NCI-H226 (cell line): ENCODE measurements at places on chromosomes 5 and 9.
A peak's percentile ranks its signal among the peaks of the same experiment; 100 is the strongest.

DNA sequence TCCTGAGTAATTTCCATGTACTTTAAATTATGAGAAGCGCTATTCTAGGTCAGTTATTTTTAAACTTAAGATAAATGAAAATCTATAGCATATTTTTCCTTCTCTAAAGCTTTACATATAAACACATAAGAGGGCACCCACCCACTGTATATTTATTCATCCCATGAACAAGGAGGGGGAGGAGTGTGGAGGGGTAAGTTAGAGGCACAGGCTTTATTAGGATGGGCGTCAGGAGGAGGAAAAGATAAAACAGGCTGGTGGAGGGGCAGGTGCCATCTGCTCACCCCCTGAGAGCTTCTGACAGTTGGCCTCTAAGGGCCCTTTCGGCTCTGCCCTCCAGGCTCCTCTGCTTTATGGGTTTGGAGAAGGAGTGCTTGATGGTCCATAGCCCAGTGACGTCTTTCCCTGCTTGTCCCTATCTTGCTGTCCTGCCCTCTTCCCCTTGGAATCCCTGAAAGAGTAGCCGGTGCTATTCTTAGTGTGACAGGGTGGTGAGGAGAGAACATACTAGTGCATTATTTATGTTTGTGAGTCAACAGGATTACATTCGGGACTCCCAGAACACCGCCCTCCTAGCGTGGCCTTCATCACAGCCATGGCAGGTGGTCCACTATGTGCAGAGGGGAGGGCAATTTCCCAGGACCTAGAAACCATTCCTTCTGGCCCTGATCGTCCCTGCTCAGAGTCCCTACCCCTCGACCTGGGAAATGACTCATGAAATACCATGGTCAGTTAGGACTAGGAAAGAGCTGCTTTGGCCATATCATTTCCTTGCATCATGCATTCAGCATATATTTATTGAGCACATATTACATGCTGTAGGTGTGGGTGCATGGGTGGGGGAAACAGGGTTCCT is 7.9 kb upstream of the SYNPO start:
- peak; percentile 53 for DNase-seq

GRCh38 chr5:16411741-16412455 is 53.7 kb downstream of the ZNF622 start:
- DNase-seq, result peak; percentile 43

- DNase-seq, result no peak
Observed at GRCh38 chr9:13165236-13165945, 114.1 kb downstream of the MPDZ start.

DNA sequence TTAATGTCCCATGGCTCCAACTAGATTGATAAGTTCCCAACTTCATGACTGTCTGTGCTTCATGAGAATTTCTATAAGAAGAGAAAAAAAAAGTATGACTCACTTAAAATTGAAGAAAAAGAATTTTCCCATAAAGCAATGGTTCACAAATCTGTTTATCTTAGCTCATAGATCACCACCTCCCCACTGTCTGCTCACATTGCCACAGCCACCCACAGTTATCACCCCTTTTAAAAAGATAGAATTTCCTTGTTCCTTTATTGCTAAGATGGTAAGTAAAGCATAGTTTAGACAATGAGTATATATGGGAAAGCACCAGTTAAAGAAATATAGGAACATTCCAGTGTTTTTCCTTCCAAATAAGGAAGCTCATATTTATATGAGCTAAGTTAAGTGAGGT is 67.1 kb downstream of the ALDH7A1 start:
- DNase-seq, result peak; percentile 39

DNA sequence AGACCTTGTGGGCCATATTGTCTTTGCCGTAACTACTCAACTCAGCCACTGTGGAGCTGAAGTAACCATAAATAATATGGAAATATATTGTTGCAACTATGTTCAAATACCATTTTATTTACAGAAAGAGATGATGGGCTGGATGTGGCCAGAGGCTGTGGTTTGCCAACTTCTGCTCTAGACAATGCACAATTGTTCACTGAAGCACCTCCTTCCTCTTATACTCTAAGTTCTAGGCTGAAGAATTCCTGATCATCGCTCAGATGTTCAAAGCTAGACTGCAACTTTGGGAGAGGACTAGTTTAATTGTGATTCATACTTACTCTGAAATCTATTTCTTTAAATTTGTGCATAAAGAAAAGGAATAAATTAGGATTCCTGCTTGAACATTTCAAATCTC is 245.0 kb downstream of the TAF11L14 start:
- DNase-seq, result no peak

DNA sequence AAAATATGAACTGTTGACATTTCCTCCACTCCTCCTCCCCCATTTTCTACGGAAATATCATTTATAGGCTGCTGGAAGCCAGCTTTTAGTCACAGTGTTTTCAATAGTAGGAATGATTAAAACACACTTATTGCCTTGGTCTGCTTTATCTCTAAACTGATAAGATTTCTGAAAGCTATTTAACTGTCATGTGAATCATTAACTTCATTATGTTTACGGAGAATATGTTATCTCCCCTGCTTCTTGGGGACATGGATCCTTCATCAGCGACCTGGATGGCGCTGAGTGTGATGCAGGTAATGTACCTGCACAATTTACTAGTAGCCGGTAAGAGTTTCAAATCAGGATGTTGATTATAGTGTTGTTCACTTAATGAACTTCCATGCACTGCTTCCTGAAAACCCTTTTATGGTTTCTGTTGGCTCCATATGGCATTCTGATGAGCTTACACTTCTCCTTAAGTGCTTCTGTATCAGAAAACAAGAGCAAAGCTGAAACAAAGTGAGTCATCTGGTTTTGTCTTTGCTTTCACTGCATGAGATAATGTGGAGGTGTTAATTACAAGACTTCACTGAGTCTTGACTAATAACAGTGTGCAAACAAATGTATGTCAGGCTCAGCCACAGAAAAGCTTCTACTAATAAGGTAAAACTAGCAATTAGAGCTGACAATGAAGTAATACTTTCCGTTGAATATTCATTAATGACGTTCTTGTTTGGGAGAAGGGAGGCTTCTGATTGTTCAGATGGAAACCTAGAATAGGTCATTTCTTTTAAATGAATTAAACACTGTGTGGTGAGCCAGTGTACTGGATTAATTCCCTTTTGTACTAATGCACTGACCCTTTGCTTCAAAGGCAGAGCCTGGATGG is 162.4 kb upstream of the ZNF608 start:
- DNase-seq, result peak; percentile 19

DNA sequence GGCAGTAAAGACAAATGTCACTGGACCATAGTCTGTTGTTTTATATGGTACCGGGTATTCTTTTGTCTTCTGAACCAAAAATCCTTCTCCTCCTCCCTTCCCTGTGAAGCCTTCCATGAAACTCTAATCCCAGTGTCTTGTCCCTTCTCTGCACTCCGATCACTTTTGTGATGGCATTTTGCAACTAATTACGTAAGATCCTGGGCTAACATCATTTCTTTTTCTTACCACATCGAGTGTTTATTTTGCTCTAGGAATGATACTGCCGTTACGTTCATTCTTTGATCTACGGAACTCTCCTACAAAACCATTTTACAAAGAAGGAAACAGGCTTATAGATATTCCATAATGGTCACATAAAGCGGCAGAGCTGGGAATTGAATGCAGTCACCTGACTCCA is 33.7 kb downstream of the SNX18 start:
- no peak for DNase-seq

- peak; percentile 69 for DNase-seq
Observed at GRCh38 chr5:149611326-149611725, 30.0 kb downstream of the ARHGEF37 start.

GRCh38 chr5:139710319-139711066 is 62.3 kb downstream of the CXXC5 start:
- DNase-seq, result peak; percentile 70

DNA sequence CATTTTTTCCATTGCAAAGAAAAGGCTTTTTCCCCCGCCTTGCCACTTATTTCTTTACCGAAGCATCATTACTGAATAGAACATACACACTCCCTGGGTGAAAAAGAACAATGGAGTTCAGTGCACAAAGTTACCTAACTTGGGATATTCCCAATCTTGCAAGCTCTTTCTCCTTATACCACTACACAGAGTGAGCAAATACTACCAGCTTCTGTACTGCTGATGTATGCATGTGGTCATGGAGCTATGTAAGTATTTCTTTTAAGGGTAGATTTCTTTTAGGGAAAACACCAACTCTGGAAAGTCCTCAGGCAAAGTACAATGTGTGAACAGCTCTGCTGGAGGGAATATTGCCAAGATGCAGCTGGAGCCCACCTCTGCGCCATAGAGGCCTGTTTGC is 81.1 kb downstream of the AOPEP start:
- peak; percentile 31 for DNase-seq

DNA sequence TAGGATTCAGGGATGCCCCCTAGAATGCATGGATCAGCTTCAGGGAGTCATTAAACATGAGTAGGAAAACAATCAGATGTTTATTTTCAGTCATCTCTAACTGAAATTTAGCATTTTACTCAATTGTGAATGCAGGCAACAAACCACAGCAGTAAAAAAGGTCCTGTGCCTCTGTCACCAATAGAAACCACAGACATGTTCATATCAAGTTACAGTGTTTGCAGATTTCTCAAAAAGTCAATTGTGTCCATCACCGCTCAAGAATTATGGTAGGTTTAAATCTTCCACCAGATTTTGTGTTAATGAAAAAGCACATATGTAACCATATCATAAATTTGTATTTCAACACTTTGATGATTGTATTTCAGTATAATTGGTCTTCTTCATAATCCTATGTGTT is 68.4 kb upstream of the SLC1A1 start:
- DNase-seq, result no peak

GRCh38 chr5:79612667-79613198 is 492 bp downstream of the TENT2 start:
- DNase-seq, result no peak

GRCh38 chr5:164186550-164186949 is 681.1 kb downstream of the MAT2B start:
- DNase-seq, result no peak

DNA sequence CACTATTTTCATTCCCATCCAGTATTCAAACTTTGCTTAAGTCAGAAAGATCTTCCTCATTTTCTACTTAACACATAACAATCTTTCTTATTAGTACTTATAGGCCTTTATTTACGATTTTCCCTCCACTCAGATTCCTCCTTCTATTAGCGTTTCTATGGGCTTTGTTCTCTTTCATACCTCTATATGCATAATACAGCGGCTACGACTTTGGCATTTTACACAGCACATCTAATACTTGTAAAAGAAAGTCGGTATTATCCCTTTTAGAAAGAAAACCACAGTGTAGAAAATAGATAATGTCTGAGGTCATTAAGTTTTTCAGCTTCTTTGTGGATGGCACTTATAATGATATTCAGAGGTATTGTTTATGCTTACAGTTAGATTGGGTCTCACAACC is 8.4 kb downstream of the RBM18 start:
- DNase-seq, result no peak

GRCh38 chr5:121175986-121176385 is 675.7 kb upstream of the FTMT start:
- no peak for DNase-seq

- peak; percentile 46 for DNase-seq
Observed at GRCh38 chr5:78591138-78591612, 57.4 kb downstream of the LHFPL2 start.

DNA sequence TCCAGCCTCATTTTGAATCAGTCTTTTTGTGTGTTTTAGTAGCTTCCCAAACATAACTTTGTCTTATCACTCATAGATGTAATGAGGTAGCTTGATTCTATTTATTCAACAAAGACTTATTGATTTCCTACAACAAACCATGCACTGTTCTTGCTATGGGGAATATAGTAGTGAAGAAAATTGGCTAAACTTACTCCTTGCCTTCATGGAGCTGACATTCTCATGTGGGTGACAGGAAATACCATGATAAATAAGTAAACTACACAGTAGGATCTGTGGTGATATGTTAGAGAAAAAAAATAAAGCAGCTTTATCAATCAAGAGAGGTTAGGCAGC is 255.7 kb upstream of the TNC start:
- no peak for DNase-seq

- DNase-seq, result no peak
Observed at GRCh38 chr5:6470672-6471071, 22.0 kb downstream of the UBE2QL1 start.

DNA sequence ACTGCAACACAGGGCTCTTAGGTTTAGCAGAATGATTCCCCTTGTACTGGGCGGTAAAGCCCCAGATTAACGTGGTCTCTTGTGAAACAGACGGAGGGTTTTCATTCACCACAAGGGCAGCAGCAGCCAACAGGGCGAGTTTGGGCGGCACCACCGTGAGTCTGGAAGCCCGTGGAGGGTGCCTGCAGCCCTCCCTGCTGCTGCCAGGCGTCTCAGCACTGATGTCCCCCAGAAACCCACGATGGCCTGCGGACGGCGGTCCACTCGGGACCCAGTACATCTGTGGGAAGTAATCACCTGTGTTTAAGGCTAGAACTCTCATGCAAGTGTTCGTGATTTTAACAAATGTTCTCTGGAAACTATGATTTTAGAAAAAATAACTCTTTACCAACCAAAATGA is 67.8 kb downstream of the IRX2 start:
- DNase-seq, result no peak

DNA sequence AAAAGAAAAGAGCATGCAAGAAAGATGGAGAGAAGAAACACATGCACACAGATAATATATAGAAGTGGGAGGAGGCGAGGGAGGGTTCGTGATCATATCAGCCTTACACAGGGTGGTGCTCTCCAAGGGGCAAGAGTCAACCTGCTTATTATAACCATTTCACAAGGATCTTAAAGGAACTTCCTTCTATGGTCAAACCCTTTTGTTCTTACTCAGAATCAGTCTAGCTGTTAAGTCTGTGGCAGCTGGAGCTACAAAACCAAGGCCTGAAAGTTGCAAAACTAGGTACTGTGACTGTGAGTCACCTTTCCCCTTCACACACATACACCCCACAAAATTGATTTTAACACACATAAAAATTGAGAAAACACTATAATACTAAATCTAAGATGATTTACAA is 18.5 kb upstream of the ERMP1 start:
- DNase-seq, result no peak

- no peak for DNase-seq
Observed at GRCh38 chr5:109943701-109944235, 254.0 kb downstream of the MAN2A1 start.
